ENCODE measurements at places on chromosomes 2 and 18. TPM values are rescaled to one million over a fixed set of nuclear protein-coding genes. Genes with fewer than 3 reads are reported as not detected.

UBE2F gene
- 78.0 TPM for total RNA-seq

LBX2 gene
- total RNA-seq = 1.5 TPM

DHRS9 gene
- total RNA-seq = not detected

IL36A gene
- not detected for total RNA-seq

NAT8 gene
- total RNA-seq = not detected

UCN gene
- 1.3 TPM for total RNA-seq

TGFA gene
- total RNA-seq = 0.86 TPM

LCT gene
- total RNA-seq = 0.50 TPM

APOB gene
- total RNA-seq = not detected

FOXI3 gene
- not detected for total RNA-seq

RASGRP3 gene
- 1.5 TPM for total RNA-seq

CDK5R2 gene
- not detected for total RNA-seq

HJURP gene
- total RNA-seq = 76.6 TPM

LIPG gene
- total RNA-seq = 0.19 TPM

DNAH6 gene
- total RNA-seq = 0.48 TPM

REG3G gene
- not detected for total RNA-seq

NT5C1B gene
- not detected for total RNA-seq

CFAP65 gene
- not detected for total RNA-seq

SMARCAL1 gene
- total RNA-seq = 32.2 TPM

SERPINB12 gene
- not detected for total RNA-seq

GPR35 gene
- 5.9 TPM for total RNA-seq

IFIH1 gene
- total RNA-seq = 30.9 TPM

TBR1 gene
- not detected for total RNA-seq

CD8B gene
- 8.4 TPM for total RNA-seq

IL1F10 gene
- total RNA-seq = not detected

BOK gene
- 1.0 TPM for total RNA-seq

MPV17 gene
- total RNA-seq = 92.4 TPM

MERTK gene
- total RNA-seq = 0.40 TPM

PLEKHA3 gene
- 41.2 TPM for total RNA-seq

EML6 gene
- total RNA-seq = 1.1 TPM

REEP1 gene
- not detected for total RNA-seq

RELCH gene
- total RNA-seq = 38.9 TPM

MGAT4A gene
- total RNA-seq = 23.1 TPM

KLHL41 gene
- not detected for total RNA-seq

NYAP2 gene
- not detected for total RNA-seq

OTX1 gene
- total RNA-seq = not detected

ZBTB7C gene
- not detected for total RNA-seq

CTAGE1 gene
- total RNA-seq = not detected

SCN3A gene
- not detected for total RNA-seq

IL18R1 gene
- 219 TPM for total RNA-seq

ILKAP gene
- total RNA-seq = 99.7 TPM

ZNF396 gene
- total RNA-seq = 1.3 TPM

UGT1A5 gene
- not detected for total RNA-seq

GPR75 gene
- 13.2 TPM for total RNA-seq

SLC5A7 gene
- total RNA-seq = not detected

FOXD4L1 gene
- total RNA-seq = 0.17 TPM

DUSP28 gene
- total RNA-seq = 6.1 TPM

ANKRD30BL gene
- not detected for total RNA-seq

FAP gene
- not detected for total RNA-seq

EFEMP1 gene
- total RNA-seq = not detected
